Activated naive CD8-positive, alpha-beta T cell treated with anti-CD3 and anti-CD28 coated beads, Interleukin-2, amount 10 ng/mL, durations not matched to agents 7 days and 5 days (primary cell): ENCODE measurements at places on chromosomes 2 and 18. TPM values are rescaled to one million over a fixed set of nuclear protein-coding genes. Genes with fewer than 3 reads are reported as not detected.

KIF5C gene
- total RNA-seq: 14.2 TPM

DNA sequence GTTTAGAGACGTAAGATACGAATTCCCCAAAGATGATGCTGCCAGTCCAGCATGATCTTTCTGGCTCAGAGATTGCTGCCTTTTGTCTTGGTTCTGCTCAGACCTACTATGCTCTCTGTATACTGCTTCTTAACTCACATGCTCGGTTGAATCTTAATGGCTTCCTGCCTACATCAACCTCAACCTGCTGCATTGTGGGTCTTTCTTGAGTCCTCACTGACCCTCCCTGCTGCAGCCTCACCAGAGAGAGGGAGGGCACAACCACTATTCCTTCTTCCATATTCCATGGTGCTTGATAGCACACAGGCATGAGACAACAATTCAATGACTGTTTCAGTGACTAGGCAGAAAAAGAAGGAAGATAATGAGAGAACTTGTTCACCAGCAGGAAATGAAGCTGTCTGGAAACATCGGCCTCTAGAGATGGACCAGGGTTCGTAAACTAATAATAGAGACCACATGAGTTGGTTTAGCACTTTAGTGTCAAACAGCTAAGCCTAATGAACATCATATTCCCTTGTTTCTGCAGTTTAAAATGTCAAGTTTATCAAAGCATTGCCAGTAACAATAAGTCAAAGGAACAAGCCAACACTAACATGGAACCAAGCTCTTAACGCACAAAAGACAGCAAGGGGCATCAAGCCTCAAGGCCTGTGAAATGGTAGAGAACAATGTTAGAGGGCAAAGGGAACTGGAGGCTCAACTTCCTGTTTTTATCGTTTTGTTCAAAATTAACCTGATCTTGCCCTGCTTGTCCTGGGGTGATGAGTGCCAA, 333.9 kb downstream of the PDE11A start:
- DNase-seq: no peak

- no peak for DNase-seq
Observed at GRCh38 chr2:26384597-26384996, 17.1 kb upstream of the DRC1 start.

GRCh38 chr2:169294001-169294675, 68.2 kb downstream of the LRP2 start:
- DNase-seq: no peak

CIB4 gene
- not detected for total RNA-seq

DNA sequence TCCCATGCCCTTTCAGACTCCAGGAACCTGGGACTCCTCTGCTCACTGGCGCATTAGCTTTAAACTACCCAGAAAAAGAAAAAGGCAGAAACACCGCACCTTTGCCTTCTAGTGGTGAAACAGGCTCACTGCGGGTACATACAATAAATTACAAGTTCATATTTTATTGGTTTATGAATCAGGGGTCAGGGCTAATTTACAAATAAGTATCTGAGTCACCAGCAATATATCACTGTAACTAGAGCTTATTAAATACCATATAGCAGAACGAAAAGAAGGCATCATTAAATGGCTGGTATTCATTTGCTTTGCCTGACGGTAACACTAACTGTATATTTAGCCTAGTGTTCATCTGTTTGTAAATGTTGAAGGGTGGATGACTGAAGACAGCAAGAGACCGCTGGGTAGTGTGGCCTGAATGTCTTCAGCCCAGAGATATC, 26.9 kb upstream of the DTNB start:
- no peak for DNase-seq

PAX8 gene
- total RNA-seq: 3.2 TPM

GRCh38 chr2:83071352-83071751, 1387.7 kb downstream of the SUCLG1 start:
- no peak for DNase-seq

HOXD13 gene
- total RNA-seq: not detected
